Neural crest cell (in vitro differentiated cells): ENCODE measurements at places on chromosomes 5 and 9. TPM values are rescaled to one million over a fixed set of nuclear protein-coding genes. Genes with fewer than 3 reads are reported as not detected.

RNF183 gene
- total RNA-seq: not detected in 2 replicates

GRCh38 chr9:125126019-125126746, 17.1 kb downstream of the SCAI start:
- peak overlapping the region; percentile 57 for H3K27ac ChIP-seq
- peaks cover 6% of the 10 kb centered on the region for H3K4me1 ChIP-seq
- no peak for DNase-seq
- no peak overlapping the region for H3K4me3 ChIP-seq

DNA sequence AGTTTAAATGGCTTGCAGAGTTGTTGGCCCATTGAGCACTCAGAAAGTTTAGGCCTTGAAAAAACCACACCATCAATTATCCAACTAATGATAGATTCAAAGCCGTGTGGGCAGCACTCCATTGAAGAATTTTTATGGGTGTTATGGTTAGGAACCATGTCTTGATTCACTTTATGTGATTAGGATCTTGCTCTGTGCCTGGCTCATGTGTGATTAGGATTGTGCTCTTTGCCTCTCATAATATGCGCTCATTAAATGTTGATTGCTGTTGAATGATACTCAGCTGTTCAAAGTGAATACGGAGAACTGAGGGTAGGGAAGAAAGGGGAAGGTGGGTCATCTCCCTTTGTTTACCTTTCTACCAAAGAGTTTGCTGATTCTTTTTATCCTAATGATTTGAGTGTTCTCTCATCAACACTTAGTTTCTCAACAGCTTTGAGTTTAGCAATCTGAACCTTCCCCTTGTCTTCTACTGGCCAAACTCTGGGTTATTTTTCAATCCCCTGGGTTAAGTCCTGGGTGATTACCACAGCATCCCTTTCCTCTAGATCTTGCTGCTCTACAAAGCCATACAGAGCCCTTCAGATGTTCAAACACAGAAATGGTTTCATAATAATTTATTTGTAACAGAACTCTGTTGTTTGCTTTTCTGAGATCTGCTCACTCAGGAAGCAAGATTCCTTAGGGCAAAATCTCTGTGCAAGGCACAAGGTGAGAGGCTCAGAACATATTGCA, 668.8 kb upstream of the RGMB start:
- H3K36me3 ChIP-seq: no peaks in the 10 kb centered on the region
- H3K4me1 ChIP-seq: peaks cover 3% of the 10 kb centered on the region
- DNase-seq: no peak
- H3K27me3 ChIP-seq: no peaks in the 10 kb centered on the region

- H3K27ac ChIP-seq: no peak overlapping the region
- peak overlapping the region; percentile 95 for H3K4me3 ChIP-seq
- H3K27me3 ChIP-seq: peaks cover 3% of the 10 kb centered on the region
- peaks cover 26% of the 10 kb centered on the region for H3K36me3 ChIP-seq
- DNase-seq: no peak
- peaks cover 71% of the 10 kb centered on the region for H3K4me1 ChIP-seq
Measured at GRCh38 chr9:72362118-72362531, 2.9 kb downstream of the ZFAND5 start.

IFNA2 gene
- total RNA-seq: not detected in 2 replicates

ADRB2 gene
- 0.11 and 0.16 TPM in 2 replicates for total RNA-seq

DMGDH gene
- not detected in 2 replicates for total RNA-seq

GRCh38 chr9:135073081-135073740, 14.3 kb upstream of the OLFM1 start:
- H3K4me3 ChIP-seq: no peak overlapping the region
- H3K27ac ChIP-seq: no peak overlapping the region
- H3K27me3 ChIP-seq: peaks cover 51% of the 10 kb centered on the region
- no peak for DNase-seq

DNA sequence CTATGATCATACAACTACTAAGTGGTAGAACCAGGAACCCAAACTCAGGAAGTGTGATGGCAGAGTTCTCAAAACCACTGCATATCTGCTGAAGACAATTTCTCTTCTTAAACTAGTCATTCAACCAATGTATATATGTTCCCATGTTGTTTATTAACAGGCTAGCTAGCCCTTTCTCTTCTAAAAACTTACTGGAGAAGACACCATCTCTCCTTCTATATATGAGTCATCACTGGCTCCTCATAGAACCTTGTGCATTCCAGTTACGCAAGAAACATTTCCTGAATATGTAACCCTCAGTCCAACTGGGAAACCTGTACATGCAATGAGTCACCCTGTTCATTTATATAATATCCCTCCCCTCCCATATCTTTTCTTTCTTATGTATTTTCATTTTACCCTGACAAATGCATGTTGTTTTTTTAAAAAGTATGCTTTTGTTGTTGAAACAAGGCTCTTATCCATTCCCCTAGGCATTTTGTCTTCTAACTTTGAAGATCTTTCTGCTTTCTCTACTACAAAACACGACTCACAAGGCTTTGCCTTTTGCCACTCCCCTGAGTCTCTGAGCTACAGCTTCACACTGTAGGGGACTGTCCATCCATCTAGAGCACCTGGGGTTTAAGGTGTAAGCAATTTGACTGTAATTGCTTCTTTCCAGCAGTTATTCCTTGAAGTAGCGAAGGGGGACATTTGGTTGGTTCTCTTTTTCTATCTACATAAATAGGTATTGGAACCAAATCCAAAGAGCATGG, 119.5 kb downstream of the ANXA1 start:
- no peaks in the 10 kb centered on the region for H3K4me1 ChIP-seq
- no peak overlapping the region for H3K27ac ChIP-seq
- no peaks in the 10 kb centered on the region for H3K27me3 ChIP-seq

PAEP gene
- total RNA-seq: not detected in 2 replicates

- peaks cover 9% of the 10 kb centered on the region for H3K4me1 ChIP-seq
- no peaks in the 10 kb centered on the region for H3K27me3 ChIP-seq
- no peak overlapping the region for H3K4me3 ChIP-seq
- DNase-seq: no peak
- no peak overlapping the region for H3K27ac ChIP-seq
- H3K36me3 ChIP-seq: no peaks in the 10 kb centered on the region
Measured at GRCh38 chr9:109403766-109404320, 83.0 kb upstream of the EPB41L4B start.

- H3K36me3 ChIP-seq: no peaks in the 10 kb centered on the region
- no peak for DNase-seq
- H3K4me1 ChIP-seq: no peaks in the 10 kb centered on the region
- H3K27me3 ChIP-seq: no peaks in the 10 kb centered on the region
- no peak overlapping the region for H3K4me3 ChIP-seq
Measured at GRCh38 chr9:9142001-9142400, 1342.4 kb upstream of the DMAC1 start.

- H3K27me3 ChIP-seq: peaks cover 8% of the 10 kb centered on the region
- H3K36me3 ChIP-seq: peaks cover 4% of the 10 kb centered on the region
- H3K4me3 ChIP-seq: no peak overlapping the region
Measured at GRCh38 chr5:116566251-116566650, 8.4 kb downstream of the SEMA6A start.

DNA sequence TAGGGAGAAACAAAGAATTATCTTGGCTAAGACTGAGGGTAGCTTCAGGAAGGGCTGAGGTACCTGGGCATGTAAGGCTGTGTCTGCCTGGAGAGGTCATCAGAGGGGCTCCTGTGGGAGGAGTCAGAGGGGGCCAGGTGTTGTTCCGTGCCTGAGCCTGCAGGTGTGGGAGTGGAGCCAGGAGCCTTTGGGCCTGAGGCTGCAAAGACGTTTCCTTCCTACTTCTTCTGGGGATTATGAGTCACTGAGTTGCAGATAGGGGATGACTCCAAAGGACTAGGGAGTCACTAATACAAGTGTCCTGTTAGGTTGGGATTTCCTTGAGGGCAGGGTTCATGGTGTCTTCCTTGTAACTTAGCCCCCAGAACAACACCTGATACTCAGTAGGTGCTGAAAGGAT, 391.1 kb downstream of the ARHGEF28 start:
- DNase-seq: no peak
- H3K4me3 ChIP-seq: no peak overlapping the region
- no peaks in the 10 kb centered on the region for H3K36me3 ChIP-seq
- H3K4me1 ChIP-seq: no peaks in the 10 kb centered on the region

ALG2 gene
- total RNA-seq: 17.5 and 18.2 TPM in 2 replicates

DNA sequence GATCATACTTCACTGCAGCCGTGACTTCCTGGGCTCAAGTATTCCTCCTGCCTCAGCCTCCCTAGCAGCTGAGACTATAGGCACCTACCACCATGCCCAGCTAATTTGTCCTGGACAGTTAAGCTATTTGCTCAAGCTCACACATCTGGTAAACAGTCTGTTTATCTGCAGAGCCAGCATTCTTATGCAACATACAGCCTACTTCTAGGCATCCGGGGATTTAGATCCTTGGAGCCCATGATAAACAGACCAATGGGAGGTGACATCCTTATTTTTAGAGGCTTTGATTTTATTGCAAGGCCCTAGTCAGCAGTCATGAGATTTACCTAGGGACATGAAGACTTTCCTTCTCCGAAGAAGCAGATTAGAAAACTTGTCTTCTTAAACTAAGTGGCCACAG, 21.0 kb downstream of the ATOX1 start:
- peaks cover 13% of the 10 kb centered on the region for H3K4me1 ChIP-seq
- H3K36me3 ChIP-seq: no peaks in the 10 kb centered on the region
- H3K27ac ChIP-seq: peak overlapping the region; percentile 43
- H3K27me3 ChIP-seq: no peaks in the 10 kb centered on the region
- H3K4me3 ChIP-seq: no peak overlapping the region
